NCI-H69 (cell line): ENCODE measurements at places on chromosomes 12 and 14.
A peak's percentile ranks its signal among the peaks of the same experiment; 100 is the strongest.

DNA sequence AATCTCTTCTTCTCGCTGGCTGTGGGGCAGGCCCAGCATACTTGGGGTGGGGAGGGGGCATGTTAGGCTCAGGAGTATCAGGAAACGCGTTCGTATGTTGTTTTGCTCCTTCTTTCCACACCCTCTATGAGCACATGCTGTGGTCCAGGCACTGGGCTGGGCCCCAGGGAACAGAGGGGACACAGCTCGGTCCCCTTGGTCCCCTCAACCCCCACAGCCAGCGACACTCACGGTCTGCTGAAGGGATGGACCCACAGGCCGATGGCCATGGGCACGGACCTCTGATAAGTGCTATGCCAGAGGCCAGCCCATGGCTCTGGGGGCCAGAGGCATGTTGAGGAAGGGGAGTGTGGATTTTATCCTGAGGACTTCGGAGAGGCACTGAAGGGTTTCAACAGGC lies 6.2 kb downstream of the IFI27 start:
- no peak for DNase-seq

DNA sequence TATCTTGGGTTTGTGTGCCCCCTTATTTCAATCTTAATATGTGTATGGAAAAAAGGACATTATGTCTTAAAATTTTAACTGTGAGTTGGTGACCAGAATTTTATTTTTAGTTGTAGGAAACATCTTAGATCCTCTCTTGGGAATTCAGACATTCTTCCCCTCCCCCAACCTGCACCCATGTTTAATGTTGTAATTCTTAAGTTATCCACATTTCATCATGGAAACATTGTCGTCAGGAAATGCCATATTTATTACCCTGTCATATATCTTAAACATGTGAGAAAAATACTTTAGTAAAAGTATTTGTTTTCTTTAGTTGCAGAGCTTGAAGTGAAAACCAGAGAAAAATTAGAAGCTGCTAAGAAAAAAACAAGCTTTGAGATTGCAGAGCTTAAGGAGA lies 30.3 kb downstream of the YEATS4 start:
- no peak for DNase-seq

DNA sequence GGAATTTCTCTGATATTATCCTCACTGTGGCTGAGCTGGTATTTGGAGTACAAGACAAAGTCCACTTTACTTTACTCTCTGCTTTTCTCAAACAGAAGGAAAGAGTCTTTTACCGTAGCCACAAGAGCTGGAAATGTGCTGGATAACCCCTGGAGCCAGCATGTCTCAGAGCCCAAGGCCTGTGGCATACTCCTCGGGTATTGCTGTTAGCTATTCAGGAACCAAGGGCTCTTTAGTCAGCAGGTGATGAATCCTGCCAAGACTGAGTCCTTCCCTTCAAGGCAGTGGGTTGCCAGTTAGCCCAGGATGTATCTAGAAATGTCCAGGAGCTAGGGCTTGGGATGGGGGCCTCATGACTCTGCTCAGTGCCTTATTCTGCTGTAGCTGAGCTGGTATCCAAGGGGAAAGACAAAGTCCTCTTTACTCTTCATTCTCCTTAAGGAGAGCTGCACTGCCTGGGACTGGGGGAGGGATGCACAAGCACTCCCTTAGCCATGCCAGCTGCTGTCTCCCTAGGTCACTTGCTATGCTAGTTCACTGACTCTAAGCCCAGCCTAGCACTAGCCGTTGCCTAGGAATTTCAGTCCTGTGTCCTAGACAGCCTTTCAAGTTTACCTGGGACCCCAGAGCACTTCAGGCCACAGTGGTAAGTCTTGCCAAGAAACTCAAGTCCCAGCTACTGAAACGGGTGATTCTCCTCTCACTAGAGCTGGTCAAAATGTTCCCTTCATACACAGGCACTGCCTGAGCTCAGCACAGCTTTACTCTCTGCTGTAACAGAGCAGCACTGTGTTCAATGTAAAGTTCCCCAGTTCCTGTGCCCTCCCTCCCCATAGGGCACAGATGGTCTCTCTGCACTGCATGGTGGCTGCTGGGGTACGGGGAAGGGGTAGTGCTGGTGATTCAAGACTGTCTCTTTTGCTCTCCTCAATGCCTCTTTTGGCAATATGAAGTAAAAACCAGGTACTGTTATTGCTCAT lies 136.4 kb downstream of the SLC35F4 start:
- DNase-seq: no peak

DNA sequence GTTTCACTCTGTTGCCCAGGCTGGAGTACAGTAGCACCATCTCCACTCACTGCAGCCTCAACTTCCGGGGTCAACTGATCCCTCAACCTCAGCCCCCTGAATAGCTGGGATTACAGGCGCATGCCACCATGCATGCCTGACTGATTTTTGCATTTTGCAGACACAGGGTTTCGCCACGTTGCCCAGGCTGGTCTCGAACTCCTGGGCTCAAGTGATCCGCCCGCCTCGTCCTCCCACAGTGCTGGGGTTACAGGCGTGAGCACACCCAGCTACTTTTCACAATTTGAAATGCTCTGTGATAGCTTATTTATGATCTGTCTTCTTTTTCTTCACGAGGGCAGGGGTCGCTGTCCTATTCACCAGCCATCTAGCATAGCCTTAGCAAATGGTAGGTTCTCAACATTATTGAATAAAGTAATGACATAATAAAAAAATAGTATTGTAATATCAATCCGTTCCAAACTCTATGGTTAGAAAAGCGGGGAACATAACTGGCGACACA lies 477 bp upstream of the DDX47 start:
- no peak for DNase-seq

- no peak for DNase-seq
Measured at GRCh38 chr14:106837870-106838269, 1311.5 kb downstream of the TMEM121 start.

DNA sequence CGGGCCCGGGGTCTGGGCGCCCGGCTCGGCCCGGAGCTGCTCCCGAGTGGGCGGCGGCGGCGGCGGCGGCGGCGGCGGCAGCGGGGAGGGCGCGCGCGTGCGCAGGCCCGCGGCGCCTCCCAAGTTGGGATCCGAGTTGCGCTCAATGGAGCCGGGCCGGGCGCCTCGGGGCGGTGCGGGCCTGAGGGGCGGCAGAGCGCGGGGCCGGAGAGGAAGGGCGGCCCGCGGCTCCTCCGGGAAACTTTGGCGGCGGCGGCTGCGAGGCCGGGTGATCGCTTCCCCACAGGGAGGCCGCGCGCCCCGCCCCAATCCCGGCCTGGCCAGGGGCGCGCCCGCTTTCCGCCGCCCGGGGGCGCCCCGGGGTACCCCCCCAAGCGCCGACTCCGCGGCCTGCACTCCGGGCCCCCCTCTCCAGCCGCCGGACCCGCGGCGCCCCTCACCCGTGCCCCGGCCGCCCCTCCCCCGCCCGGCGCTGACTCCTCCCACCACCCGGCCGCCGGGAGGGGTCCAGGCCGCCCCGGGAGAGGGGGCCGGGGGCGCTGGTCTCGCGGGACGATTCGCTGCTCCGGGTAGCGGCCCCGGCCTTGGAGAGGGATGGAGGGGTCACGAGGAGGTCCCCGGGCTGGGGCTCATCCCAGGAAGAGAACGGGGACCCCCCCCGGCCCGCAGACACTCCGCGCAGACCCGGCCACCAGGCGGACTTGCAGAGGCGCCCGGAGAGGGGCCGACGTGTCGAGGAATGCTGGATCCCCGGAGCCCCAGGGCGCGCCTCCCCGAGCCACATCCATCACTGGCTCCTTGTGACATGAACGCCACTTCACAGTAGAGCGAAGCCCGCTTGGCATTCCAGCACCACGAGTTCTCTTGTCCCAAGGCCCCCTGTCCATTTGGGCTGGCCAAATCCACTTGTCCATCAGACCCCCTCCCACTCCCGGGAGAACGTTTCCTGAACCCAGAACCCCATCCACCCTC lies at the start of gene RILPL1:
Gene RILPL1, minus strand, starts transcription at position 48 of the 972 bp plus-strand sequence. CDS start 237 bp downstream, outside the sequence.
- DNase-seq: peak; percentile 58

DNA sequence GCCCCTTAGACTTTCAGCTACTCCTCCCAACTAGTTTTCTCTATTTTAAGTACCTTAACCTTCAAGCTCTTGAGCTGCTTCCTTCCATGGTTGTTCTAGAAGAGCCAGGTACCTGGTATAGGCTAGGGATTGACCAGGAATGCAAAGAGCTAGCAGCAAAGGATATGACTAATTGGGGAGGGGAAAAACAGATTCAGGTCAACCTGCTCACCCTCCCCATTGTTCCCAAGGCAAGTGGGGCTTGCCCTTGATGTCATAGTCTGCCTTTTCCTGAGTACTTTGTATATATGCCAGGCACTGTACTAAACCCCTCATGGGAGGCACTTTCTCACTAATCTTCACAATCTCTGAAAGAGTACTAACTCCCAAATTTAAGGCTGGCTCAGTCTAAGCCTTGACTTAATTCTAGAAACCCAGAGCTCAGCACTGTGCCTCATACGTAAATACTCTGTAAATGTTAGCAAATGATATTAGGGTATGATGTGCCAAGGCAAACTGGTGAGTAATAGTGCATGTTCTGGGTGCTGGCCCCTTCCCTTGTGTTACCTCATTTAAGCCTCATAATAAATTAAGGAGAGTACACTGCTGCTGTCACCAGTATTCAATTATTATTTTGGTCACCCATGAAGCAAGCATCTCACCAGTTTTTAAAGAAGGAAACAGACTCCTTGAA lies 42.2 kb downstream of the SUDS3 start:
- DNase-seq: no peak

GRCh38 chr14:32329146-32329545 lies at the start of gene AKAP6:
Gene AKAP6, plus strand, starts transcription at chr14:32329298. Its CDS starts 104,196 bp downstream, at chr14:32433494.
- peak; percentile 64 for DNase-seq

DNA sequence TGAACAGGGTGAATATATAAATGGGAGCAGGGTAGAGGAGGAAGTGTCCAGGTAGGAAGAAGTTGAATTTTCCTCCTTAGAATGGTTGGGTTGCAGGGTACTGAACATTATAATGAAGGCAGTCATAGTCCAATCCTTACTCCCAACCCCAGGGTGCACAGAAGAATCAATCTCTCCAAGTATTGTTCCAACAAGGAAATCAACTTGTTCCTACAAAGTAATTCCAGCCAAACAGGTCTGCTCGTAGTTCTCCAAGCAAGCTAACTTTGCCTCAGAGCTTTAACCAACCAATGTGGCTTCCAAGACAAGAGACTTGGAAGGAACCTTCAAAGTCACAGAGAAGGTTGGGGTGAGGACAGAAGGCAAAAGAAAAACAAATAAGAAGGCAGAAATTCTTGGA lies 527.2 kb downstream of the MED13L start:
- no peak for DNase-seq

DNA sequence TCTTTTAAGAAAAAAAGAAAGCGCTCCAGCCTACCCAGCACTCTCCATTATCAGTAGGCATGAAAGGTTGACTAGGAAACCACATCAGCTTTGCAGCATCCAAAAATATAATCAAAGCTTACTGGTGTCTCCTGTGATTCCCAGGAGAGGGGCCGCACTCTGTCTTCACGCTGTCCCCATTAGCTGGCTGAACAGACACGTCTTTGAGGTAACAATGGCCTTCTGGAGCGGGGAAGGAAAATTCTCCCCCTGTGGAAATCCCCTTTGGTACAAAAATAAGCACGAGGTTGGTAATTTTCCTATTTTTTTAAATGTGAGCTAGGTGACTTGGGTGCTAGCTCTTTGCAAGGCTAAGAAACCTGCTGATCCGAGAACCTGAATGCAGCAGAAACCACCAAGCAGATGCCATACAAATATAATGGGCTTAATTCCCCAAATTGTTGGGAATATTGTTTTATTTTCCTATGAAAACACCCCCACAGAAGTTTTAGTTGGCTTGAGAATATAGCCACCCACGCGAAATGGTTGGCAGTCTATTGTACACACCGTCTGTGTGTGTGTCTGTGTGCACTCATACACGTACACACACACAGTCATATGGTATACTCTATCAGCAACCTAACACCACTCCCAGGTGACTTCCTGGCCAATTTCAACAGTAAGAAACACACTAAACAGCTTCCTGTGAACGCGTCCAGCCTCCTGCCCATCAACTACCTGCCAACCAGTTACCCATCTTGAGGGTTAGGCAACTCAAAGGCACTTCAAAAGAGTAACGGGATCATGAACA lies 71.2 kb downstream of the KSR2 start:
- no peak for DNase-seq

- peak; percentile 48 for DNase-seq
Measured at GRCh38 chr12:27970401-27971120, 2.0 kb downstream of the PTHLH start.

- DNase-seq: peak; percentile 65
Measured at GRCh38 chr12:12240662-12241340, 26.0 kb downstream of the LRP6 start.

DNA sequence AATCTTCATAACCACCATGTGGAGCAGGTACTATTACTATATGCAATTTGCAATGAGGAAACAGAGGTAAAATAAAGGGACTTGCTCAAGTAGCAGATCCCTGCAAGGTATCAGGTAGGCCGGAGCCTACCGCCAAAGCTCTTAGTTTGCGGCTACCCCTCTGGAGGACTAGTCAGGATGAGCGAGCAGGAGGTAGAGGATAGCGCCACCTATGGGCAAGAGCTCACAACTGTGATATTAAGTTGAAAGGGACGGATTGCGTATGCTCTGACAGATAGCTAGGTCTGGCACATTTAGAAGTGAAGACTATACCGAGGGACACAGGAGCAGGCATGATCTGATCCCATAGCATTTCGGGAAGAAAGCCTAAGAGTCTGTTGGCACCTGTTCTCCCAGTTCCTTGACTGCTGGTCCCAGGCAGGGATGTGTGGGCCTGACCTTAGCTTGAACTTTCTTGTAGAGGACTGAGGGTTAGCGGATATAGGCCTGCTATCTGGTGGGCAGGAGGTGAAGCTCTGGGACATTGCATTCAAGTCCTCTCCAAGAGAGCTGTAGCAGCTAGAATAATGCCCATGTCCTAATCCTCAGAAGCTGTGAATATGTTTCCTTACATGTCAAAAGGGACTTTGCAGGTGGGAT lies 48.0 kb downstream of the SLC17A8 start:
- DNase-seq: peak; percentile 80

- DNase-seq: no peak
Measured at GRCh38 chr12:92949466-92949865, 20.4 kb upstream of the EEA1 start.

DNA sequence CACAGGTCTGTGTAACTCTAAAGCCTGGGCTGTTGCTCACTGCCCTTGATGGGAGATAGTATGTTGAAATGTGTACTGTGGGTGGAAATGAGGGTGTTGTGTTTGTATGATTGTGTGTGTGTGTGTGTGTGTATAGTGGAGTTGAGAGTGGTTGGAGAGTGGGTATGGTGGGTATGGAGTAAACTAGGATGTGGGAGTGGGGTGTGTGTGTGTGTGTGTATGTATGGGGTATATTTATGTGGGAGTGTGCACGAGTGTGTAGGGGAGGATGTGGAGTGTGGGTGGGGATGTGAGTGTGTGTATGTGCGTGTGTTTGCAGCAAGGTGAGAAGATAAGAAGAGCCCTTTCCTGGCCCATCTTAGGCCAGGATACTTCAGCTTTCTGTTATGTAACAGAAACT lies 22.3 kb downstream of the RPH3A start:
- DNase-seq: no peak

GRCh38 chr12:88406905-88407304 lies 173.4 kb downstream of the KITLG start:
- DNase-seq: no peak
